Adrenal gland (tissue), 19 donors: ENCODE measurements at places on chromosomes 4 and X. TPM values are rescaled to one million over a fixed set of nuclear protein-coding genes. Genes with fewer than 3 reads are reported as not detected.

The GPR101 gene
- not detected for total RNA-seq

The CDX4 gene
- total RNA-seq, result not detected

GRCh38 chr4:19987746-19988145 is 264.0 kb upstream of the SLIT2 start:
- DNase-seq, result no peak

DNA sequence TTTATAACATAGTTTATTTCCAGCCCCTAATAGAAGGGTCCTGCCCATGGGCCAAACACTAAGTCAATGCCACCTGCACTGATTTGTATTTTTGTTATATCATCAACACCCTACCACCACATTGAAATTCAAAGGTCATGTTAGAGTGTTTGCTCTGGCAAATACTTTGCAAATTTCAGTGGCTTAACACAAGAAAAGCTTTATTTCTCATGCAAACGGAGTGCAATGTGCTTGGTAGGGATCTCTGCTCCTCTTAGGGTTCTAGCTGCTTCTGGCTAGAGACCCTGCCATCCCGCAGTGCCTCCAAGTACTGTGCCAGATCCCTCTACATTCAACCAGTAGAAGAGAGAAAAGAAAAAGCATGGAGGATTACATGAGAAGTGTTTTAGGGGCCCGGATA is 230.8 kb upstream of the TET2 start:
- DNase-seq, result no peak

GRCh38 chr4:34953145-34953799 is 1291.0 kb downstream of the ARAP2 start:
- DNase-seq, result no peak

GRCh38 chr4:8414377-8414776 is 26.1 kb downstream of the ACOX3 start:
- no peak for DNase-seq

- no peak for DNase-seq
Measured at GRCh38 chr4:8849266-8850073, 22.2 kb downstream of the HMX1 start.

DNA sequence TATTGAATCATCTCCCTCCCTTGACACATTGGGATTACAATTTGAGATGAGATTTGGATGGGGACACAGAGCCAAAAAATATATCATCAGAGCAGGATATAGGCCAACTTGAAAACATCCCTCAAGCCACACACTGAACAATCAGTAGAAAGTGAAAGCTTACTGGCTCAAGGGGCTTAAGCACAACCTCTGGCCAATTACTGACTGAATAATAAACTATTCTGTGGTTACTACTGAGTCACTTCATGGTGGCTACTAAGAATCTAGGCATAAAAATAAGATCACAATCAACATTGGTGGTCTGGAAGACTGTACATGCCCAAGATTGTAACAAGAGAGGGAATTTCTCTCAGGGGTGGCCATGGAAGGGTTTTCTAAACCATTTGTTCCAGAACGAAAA is 27.4 kb upstream of the GPR174 start:
- DNase-seq, result no peak
